ENCODE measurements at places on chromosomes 5 and 9.

GRCh38 chr5:55991768-55992486, 2.8 kb downstream of the IL6ST start:
- no peak for DNase-seq

DNA sequence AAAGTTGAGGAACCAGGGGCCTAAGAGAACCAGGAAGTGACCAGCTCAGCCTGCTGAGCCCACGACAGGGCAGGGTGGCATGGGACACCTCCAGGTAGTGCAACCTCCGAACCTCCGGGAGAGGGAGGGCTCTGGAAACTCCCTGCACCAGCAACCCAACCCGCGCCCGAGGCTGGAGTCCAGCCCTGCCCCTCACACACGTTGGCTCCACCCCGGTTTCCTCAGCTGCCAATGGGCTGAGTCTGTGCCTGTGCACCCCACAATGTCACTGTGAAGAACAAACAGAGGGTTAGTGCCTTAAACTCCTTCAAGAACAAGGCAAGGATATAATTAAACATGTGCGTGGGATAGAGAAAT, 17.0 kb upstream of the UNC5A start:
- DNase-seq: no peak

- no peak for DNase-seq
These were observed 135.4 kb downstream of the RGS3 start for GRCh38 chr9:113598883-113599282.

GRCh38 chr5:130652176-130652575, 512.9 kb downstream of the HINT1 start:
- no peak for DNase-seq

GRCh38 chr5:175246889-175247520, 197.0 kb downstream of the DRD1 start:
- DNase-seq: no peak

GRCh38 chr9:34124926-34125325, 1.6 kb downstream of the DCAF12 start:
- DNase-seq: no peak

DNA sequence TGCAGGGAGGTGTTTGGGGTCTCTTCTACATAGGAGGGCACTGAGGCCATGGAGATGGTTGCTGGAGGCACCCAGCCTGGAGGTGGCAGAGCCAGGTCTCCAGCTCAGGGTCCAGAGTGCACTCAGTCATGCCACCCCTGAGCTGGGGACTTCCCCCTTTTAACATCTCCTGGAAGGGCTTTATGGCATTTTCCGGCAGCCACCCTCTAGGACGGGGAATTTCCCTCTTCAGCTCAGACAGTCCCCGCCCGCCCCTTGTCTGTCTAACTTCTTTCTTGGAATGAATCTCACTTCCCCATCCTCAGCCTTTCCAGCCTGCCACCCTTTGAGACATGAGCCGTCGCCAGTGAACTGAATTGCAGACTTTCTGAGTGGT, 49.9 kb downstream of the COL15A1 start:
- DNase-seq: no peak

DNA sequence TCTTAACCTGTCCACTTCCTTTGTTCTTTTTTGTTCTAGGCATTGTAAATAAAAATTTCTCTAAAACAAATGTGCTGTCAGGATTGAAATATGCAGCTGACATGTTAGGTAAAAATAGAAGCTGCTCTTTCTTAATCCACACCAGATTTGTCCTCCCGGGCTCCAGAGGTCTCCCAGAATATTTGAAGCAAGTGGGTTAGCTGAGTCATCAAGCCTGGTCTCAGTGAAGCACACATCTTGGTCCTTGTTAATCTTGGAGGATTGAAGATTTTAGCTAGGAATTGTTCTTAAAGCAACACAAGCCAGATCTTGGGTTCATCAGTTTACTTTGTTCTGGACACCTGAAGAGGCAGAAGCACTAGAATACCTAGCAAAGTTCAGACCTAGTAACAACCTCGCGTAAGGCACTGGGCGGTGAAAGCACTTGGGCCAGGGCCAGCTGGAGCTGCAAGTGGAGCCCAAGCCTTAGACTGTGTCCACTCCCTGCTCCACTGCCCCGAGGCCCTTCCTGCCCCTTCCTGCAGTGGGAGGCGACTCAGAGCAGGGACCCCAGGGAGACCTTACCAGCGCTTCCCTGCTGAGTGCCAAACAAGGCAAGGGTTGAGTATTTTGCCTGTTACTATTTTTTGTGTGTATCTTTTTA, 36.5 kb downstream of the HABP4 start:
- no peak for DNase-seq

- DNase-seq: no peak
These were observed 1.0 kb upstream of the TSLP start for GRCh38 chr5:111070272-111071134.

GRCh38 chr9:2228641-2229040, 213.5 kb downstream of the SMARCA2 start:
- no peak for DNase-seq

GRCh38 chr5:137828180-137828579, 39.5 kb upstream of the MYOT start:
- DNase-seq: no peak

GRCh38 chr5:66351813-66352212, 207.7 kb downstream of the SREK1 start:
- no peak for DNase-seq

DNA sequence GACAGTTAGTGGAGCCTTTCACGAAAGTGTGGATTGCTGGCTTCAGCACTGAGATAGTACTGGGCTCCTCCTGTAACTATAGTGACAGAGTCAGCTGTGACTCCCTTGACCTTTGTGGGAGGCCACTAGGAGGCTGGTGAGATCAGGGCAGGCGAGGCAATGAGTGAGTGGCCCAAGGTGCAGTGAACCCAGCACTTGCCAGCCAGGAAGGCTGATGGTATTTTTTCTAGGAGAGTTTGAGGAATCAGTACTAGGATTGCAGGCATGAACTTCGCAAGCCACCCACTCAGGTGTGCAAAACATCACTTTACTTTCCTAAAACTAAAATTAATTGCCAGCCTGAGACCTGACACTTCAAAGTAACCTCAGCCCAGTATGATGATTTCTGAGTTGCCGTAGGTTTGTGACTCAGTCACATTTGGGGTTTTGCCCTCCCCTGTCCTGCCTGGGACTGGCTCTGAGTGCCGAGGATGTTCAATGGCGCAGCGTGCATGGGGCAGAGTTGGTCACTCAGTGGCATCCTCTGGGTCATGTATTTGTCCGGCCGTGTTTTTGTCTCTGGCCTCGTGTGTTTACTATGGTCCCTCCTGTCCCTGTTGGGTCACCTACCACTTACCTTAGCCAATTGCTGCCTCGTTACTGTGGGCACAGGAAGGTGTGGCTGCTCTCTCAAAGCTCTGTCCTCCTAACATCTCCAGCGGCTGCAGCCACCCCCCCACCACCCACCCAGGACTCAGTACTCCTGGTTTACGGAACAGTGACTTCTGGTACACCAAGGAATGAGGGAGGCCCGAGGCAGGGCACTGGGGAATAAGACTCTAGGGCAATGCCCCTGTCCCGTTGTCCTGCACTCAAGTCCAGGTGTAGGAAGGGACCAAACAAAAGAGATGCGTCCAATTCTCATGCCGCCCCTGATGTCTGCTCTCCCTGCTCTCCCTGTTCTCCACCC, 67.2 kb downstream of the IL31RA start:
- no peak for DNase-seq

DNA sequence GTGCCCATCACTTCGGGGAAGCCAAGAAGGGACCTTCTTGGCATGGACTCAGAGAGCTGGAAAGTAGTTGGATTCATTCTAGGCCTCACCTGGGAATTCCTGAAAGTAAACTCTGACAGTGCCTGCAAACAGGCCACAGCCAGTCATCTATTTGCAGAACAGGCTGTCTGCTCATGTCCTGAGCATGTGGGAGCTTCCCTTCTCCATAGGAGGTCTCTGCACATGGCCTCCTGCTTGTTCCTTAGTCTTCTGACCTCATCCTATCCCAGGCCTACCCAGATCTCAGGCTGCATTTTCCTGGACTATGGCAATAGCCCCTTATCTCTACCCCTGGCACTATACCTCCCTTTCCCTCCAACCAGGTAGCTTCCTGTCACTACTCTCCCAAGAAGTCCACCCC, 67.2 kb upstream of the FSTL4 start:
- DNase-seq: no peak

GRCh38 chr9:34145165-34145564, 18.7 kb upstream of the DCAF12 start:
- DNase-seq: no peak

DNA sequence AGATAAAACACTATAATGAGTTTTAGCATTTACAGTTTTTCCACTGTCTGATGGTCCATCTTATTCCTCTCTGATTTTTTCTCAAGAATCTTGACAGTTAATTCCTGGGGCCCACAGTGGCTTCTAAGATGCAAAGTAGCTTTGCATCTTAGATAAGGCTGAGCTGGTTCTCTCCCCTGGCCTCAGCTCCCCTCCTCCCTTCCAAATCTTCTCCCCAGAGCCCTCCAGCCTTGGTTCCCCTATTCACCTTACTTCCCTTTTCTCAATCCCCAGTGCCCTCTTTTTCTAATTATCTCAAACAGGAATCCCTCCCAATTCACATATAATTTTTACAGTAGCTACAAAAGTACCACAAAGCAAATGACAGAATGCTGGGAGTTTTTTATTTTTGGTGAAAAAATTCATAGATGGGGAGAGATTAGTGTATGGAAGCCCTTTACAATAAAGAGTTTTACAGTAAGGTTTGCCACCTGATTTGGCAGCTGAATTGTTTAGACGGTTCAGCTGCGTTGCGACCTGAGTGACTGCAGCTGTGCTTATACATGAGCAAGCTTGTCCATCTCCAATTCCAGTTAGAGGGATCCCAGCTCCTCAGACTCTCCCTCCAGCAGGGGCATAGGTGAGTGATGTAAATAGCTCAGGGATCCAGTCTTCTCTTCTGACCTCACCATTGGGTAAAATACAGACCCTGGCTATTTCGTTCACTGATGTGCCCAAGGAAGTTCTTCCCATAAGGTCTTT, 51.4 kb upstream of the CKMT2 start:
- DNase-seq: no peak

DNA sequence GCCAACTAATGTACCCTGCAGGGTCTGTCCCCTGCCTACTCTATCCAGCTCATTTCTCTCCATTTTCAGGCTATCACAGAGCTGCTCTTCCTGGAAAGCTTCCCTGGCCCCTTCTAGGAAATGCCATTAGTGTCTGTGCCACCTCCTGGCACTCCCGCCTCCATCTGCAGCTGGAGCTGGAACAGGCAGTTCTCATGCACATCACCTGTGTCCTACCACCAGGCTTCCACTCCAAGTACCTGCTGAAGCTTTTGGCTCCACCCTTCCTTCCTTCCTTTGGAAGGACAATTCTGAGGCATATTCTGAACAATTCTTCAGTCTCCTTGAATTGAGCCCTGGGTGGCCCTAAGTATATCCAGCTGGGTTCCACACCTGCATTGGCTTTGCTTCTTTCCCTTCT, 156.2 kb upstream of the ZNF618 start:
- no peak for DNase-seq

GRCh38 chr5:12073426-12073825, 169.2 kb upstream of the CTNND2 start:
- no peak for DNase-seq

DNA sequence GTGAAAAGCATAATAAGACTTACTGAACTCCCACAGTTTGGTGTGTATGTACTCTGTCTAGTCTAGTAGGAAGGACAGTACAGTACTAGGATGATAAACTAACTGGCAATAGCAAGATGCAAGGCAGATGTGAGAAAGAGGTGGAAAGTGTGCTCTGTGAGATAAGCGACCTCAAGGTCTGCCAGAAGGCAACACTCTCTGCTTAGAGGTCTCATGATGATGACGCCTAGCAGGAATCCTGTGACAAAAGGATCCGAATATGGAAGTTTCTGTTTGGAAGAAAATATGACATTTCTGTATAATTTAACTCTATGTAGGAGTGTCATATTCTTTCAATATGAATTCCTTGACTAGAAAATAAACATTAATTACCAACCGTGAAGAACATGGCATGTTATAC, 112.2 kb downstream of the PLPPR1 start:
- no peak for DNase-seq

GRCh38 chr9:97935276-97935675, 2.7 kb downstream of the HEMGN start:
- no peak for DNase-seq

DNA sequence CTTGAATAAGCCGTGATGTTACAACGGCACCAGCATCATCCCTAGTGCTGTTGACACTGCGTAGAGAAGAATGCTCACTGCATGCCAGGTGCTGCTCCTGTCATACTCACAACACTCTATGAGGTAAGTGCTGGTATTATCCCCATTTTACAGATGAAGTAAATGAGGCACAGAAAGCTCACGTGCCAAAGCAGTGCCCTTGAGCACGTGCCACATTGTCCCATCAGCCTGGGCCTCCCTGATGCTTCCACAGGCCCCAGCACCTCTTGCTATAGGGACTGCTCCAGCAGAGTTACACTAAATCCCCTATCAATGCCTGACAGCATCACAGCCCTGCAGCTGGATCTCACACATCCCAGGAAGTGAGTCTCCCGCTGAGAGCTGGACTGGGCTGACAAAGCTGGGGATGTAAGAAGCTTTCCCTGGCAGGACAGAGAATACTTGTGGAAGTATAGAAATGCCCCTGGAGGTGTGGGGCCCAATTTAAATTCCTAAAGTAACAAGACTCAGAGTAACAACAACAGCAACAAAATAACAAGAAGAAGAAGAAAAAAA, 216.1 kb downstream of the FSTL4 start:
- no peak for DNase-seq

DNA sequence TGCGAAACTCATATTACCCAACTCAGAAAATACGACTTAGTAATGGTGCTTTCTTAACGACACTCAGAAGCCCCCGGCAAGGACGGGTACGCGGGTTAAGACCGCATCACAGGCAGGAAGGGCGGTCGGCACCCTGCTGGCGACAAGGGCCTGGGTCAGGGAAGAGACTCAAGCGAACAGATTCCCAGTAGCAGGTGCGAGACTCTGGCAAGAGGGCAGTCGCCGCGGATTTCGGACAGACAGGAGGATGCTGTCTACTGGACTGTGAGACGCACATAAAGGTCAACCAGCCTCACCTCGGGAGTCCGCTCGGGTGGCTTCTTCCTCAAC, 398 bp downstream of the RAPGEF6 start:
- DNase-seq: no peak

GRCh38 chr5:113748403-113748802, 234.9 kb downstream of the YTHDC2 start:
- no peak for DNase-seq

GRCh38 chr9:16579872-16580432, 290.5 kb downstream of the BNC2 start:
- no peak for DNase-seq

- no peak for DNase-seq
These were observed 212.3 kb downstream of the ENC1 start for GRCh38 chr5:74428275-74428674.

- DNase-seq: no peak
These were observed 53.7 kb upstream of the FABP6 start for GRCh38 chr5:160175438-160176218.

GRCh38 chr5:105849701-105850100, 1821.0 kb downstream of the EFNA5 start:
- no peak for DNase-seq

- no peak for DNase-seq
These were observed 29.8 kb downstream of the JAKMIP2 start for GRCh38 chr5:147752666-147753290.

Measured in NCI-H510A (cell line).